ENCODE measurements at places on chromosomes 6 and 20. TPM values are rescaled to one million over a fixed set of nuclear protein-coding genes. Genes with fewer than 3 reads are reported as not detected.
A peak's percentile ranks its signal among the peaks of the same experiment; 100 is the strongest.

The WFDC12 gene
- not detected for total RNA-seq

The RBBP8NL gene
- not detected for total RNA-seq

- no peaks in the 10 kb centered on the region for H3K27me3 ChIP-seq
- no peaks in the 10 kb centered on the region for H3K4me1 ChIP-seq
- H3K36me3 ChIP-seq: no peaks in the 10 kb centered on the region
- H3K27ac ChIP-seq: no peak overlapping the region
Observed at GRCh38 chr6:82924799-82925535, 140.7 kb downstream of the UBE3D start.

GRCh38 chr6:145116591-145117178 is 618.6 kb downstream of the EPM2A start:
- H3K27me3 ChIP-seq: no peaks in the 10 kb centered on the region
- DNase-seq: no peak
- H3K4me3 ChIP-seq: no peak overlapping the region
- H3K27ac ChIP-seq: no peak overlapping the region
- H3K36me3 ChIP-seq: no peaks in the 10 kb centered on the region

The SOX4 gene
- total RNA-seq: 5.7 TPM

The TBC1D20 gene
- 53.5 TPM for total RNA-seq

DNA sequence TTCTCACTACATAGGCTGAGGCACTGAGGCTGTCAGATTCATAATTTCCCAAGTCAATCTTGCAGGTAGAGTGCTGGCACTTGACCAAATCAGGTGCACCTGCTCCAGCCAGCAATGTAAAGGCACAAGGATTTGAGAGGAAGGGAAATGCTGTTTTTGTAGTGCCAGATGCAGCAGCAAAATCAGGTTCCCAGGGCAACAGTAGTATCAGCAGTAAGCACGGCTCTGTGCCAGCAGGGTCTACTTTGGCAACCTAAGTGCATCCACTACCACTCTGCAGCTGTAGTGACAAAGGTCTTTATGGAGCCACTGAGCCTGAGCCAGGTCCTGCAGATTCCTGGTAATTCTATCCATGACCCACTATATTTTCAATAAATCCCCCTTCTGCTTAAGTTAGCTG is 329.5 kb downstream of the TPBG start:
- DNase-seq: no peak
- no peak overlapping the region for H3K27ac ChIP-seq
- H3K4me1 ChIP-seq: no peaks in the 10 kb centered on the region
- H3K4me3 ChIP-seq: no peak overlapping the region
- no peaks in the 10 kb centered on the region for H3K36me3 ChIP-seq

GRCh38 chr6:81298751-81299150 is 453.7 kb downstream of the TENT5A start:
- H3K4me1 ChIP-seq: no peaks in the 10 kb centered on the region
- H3K27me3 ChIP-seq: no peaks in the 10 kb centered on the region
- H3K36me3 ChIP-seq: no peaks in the 10 kb centered on the region

- no peak overlapping the region for H3K4me3 ChIP-seq
- DNase-seq: no peak
- H3K36me3 ChIP-seq: no peaks in the 10 kb centered on the region
- no peaks in the 10 kb centered on the region for H3K27me3 ChIP-seq
- H3K4me1 ChIP-seq: no peaks in the 10 kb centered on the region
Observed at GRCh38 chr6:107280791-107281190, 165.5 kb upstream of the BEND3 start.

The GLO1 gene
- 96.1 TPM for total RNA-seq

GRCh38 chr6:118186672-118187567 is 279.9 kb downstream of the SLC35F1 start:
- H3K4me3 ChIP-seq: no peak overlapping the region
- H3K27ac ChIP-seq: no peak overlapping the region
- no peaks in the 10 kb centered on the region for H3K36me3 ChIP-seq
- peaks cover 4% of the 10 kb centered on the region for H3K4me1 ChIP-seq
- H3K27me3 ChIP-seq: no peaks in the 10 kb centered on the region

GRCh38 chr6:93894521-93894920 is 475.2 kb upstream of the EPHA7 start:
- no peak overlapping the region for H3K27ac ChIP-seq
- no peaks in the 10 kb centered on the region for H3K4me1 ChIP-seq
- no peak overlapping the region for H3K4me3 ChIP-seq
- no peak for DNase-seq
- no peaks in the 10 kb centered on the region for H3K27me3 ChIP-seq

- no peaks in the 10 kb centered on the region for H3K4me1 ChIP-seq
- no peak overlapping the region for H3K4me3 ChIP-seq
- no peaks in the 10 kb centered on the region for H3K27me3 ChIP-seq
- no peak overlapping the region for H3K27ac ChIP-seq
Observed at GRCh38 chr6:53828215-53828614, 33.4 kb downstream of the LRRC1 start.

- no peak for DNase-seq
- H3K4me3 ChIP-seq: no peak overlapping the region
- no peaks in the 10 kb centered on the region for H3K27me3 ChIP-seq
- no peaks in the 10 kb centered on the region for H3K36me3 ChIP-seq
- no peak overlapping the region for H3K27ac ChIP-seq
Observed at GRCh38 chr6:42710316-42710715, 12.1 kb downstream of the PRPH2 start.

- DNase-seq: peak; percentile 25
- H3K27me3 ChIP-seq: no peaks in the 10 kb centered on the region
- H3K36me3 ChIP-seq: no peaks in the 10 kb centered on the region
- no peaks in the 10 kb centered on the region for H3K4me1 ChIP-seq
- H3K27ac ChIP-seq: no peak overlapping the region
- no peak overlapping the region for H3K4me3 ChIP-seq
Observed at GRCh38 chr6:55980627-55981211, 105.3 kb upstream of the BMP5 start.

DNA sequence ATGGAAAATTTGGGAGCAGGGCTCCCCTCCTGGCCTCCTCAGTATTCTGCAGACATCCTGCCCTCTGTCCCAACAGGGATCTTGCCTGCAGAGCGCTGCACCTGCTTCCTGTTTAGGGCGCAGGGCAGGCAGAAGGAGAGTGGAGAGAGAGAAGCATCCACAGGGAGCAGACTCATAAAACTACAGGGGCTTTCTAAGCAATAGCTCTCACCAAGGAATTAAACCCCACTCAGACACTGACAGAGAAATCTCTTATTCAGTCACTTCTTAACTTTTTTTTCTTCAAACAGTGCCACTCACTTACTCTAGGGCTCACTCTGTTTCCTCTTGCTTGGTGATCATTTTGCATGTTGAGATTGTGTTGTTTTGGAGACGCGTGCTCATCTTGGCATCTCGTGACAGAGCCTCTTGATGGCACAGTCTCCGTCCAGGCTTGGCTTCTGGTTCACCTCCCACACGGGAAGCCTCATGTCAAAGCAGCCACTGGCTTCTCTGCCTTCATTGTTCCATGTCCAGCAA is 153.1 kb upstream of the INSM1 start:
- H3K4me3 ChIP-seq: no peak overlapping the region
- H3K27ac ChIP-seq: no peak overlapping the region
- H3K27me3 ChIP-seq: peaks cover 8% of the 10 kb centered on the region
- H3K4me1 ChIP-seq: no peaks in the 10 kb centered on the region
- H3K36me3 ChIP-seq: no peaks in the 10 kb centered on the region

DNA sequence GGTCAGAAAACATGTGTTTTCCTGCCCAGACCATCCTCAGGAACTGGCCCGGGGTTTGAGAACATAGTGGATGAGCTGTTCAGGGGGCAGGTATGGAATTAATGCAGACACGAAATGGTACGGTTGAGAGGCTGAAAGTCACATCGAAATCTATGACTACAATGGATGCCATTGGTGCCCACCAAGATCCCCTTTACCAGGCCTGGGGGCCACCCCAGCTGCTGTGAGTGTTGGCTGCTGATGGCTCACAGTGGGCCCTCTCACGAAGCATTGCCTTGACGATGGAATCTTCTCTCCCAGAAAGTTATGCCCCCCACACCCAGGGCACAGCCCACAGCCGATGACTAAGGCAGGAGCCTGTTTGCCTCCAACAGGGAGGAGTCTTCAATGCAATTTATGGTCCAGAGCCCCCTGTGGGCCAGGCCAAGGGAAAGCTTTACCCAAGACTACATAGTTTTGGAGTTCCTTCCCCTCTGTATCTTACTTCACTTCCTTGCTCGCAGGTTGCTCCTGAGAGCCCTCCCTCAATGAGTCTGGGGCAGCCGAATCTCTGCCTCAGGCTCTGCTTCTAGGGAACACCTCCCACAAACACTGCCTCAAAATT is 92.6 kb downstream of the BFSP1 start:
- no peak for DNase-seq
- H3K27ac ChIP-seq: no peak overlapping the region
- no peaks in the 10 kb centered on the region for H3K36me3 ChIP-seq
- no peaks in the 10 kb centered on the region for H3K4me1 ChIP-seq
- H3K27me3 ChIP-seq: no peaks in the 10 kb centered on the region

DNA sequence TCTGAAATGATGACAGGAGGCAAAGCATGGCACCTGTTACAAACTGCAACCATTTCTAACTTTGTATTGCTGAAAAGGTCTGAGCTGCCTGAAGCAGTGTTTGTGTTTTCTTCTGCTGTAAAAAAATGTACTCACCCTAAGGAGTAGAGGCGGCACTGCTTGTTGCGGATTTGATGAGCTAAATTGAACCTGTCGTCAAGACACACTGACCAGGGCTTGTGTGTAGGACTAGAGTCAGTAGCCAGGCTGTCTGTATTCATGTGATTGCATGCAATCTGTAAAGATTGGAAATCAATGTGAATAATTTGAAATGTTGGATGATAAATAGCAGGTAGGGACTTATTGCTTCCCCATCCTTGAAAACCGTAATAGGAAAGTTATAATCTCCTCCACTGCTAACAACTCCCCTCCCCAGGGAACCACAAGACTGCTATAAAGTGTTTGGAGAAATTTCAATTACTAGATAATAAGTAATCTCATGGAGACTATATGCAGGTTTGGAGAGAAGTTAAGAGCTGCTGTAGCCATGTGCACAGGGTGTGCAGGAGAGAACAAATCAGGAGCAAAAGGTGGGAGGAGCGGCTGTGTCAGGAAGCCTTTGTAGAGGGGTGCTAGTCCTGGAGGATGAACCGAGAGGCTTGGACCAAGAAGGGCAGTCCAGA is 42.8 kb downstream of the METTL24 start:
- H3K27ac ChIP-seq: no peak overlapping the region
- no peaks in the 10 kb centered on the region for H3K36me3 ChIP-seq
- H3K27me3 ChIP-seq: no peaks in the 10 kb centered on the region
- no peak overlapping the region for H3K4me3 ChIP-seq
- no peak for DNase-seq
- no peaks in the 10 kb centered on the region for H3K4me1 ChIP-seq

DNA sequence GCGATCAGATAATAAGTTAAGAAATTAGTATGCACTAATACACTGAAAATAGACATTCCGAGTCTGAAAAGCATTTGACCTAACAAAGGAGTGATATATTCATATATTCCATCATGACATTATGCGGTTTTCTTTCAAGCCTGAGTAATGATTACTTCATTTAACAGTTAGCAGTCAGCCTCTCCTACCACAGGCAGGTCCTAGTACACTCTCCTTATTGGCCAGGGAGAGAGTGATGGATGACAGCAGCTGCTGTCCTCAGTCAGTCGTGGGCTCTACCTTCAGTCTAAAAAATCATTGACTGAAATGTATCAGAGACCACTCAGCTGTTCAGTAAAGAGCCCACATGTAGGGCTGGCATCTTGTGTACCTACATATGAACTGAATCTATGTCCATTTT is 33.2 kb upstream of the VGLL2 start:
- no peaks in the 10 kb centered on the region for H3K36me3 ChIP-seq
- H3K4me1 ChIP-seq: no peaks in the 10 kb centered on the region
- H3K4me3 ChIP-seq: no peak overlapping the region
- H3K27me3 ChIP-seq: no peaks in the 10 kb centered on the region
- DNase-seq: no peak

The SLC22A2 gene
- total RNA-seq: not detected

DNA sequence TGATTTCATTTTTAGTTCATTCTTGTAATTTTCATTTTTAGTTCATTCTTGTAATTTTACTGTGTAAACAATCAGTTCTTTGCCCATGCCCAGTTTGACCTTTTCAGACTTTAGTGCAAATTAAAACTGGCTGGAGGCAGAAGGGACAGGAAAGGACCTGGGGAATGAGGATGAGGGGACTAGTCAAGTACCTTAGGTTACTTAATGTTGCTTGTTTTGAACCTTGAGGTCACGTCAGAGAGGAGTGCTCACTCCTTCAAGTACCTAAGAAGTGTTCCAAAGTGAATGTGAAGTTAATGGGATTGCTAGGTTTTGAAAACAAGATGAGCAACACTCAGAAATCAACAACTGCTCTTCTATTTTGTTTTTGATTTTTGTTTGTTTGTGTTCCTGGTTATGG is 82.5 kb downstream of the FOXO3 start:
- no peak overlapping the region for H3K4me3 ChIP-seq
- H3K36me3 ChIP-seq: no peaks in the 10 kb centered on the region
- H3K27ac ChIP-seq: no peak overlapping the region
- no peak for DNase-seq
- H3K27me3 ChIP-seq: no peaks in the 10 kb centered on the region

- no peaks in the 10 kb centered on the region for H3K27me3 ChIP-seq
- no peaks in the 10 kb centered on the region for H3K4me1 ChIP-seq
- no peak overlapping the region for H3K27ac ChIP-seq
- peak; percentile 54 for DNase-seq
- no peak overlapping the region for H3K4me3 ChIP-seq
Observed at GRCh38 chr20:24027229-24027628, 38.6 kb upstream of the GGTLC1 start.

The KIF6 gene
- total RNA-seq: 4.2 TPM

The CYP21A2 gene
- total RNA-seq: 3,573 TPM

GRCh38 chr6:87907521-87907920 is 140.1 kb upstream of the SPACA1 start:
- peaks cover 4% of the 10 kb centered on the region for H3K27me3 ChIP-seq
- no peaks in the 10 kb centered on the region for H3K36me3 ChIP-seq
- no peak overlapping the region for H3K27ac ChIP-seq
- H3K4me3 ChIP-seq: no peak overlapping the region

DNA sequence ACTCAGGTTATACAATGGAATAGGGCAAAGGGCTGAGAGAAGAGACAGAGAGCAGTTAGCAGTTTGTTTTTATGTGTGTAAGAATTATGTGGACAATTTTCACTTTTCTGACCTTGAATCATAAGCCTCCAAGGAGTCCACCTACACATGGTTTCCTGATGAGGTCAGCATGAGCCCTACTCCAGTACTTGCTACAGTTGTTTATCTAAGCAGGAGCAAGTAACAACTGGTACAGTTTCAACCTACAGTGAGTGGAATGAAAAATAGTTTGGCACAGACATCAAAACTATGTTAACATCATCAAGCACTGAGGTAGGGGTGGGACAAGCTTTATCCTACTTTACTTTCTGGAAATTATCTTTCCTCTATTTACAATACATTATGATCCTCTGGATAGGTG is 426.7 kb upstream of the ID4 start:
- H3K36me3 ChIP-seq: no peaks in the 10 kb centered on the region
- H3K27me3 ChIP-seq: no peaks in the 10 kb centered on the region
- no peaks in the 10 kb centered on the region for H3K4me1 ChIP-seq
- no peak overlapping the region for H3K4me3 ChIP-seq
- H3K27ac ChIP-seq: no peak overlapping the region

GRCh38 chr6:110524305-110524704 is 47.9 kb upstream of the SLC22A16 start:
- H3K4me3 ChIP-seq: no peak overlapping the region
- no peak overlapping the region for H3K27ac ChIP-seq
- H3K27me3 ChIP-seq: no peaks in the 10 kb centered on the region
- H3K36me3 ChIP-seq: no peaks in the 10 kb centered on the region
- DNase-seq: no peak
- H3K4me1 ChIP-seq: peaks cover 6% of the 10 kb centered on the region

GRCh38 chr6:119207971-119208725 is 129.7 kb upstream of the FAM184A start:
- no peak for DNase-seq
- H3K27me3 ChIP-seq: no peaks in the 10 kb centered on the region
- H3K27ac ChIP-seq: no peak overlapping the region
- no peaks in the 10 kb centered on the region for H3K4me1 ChIP-seq

All from adrenal gland (tissue), 19 donors.